ENCODE measurements at places on chromosomes 12 and 14.

DNA sequence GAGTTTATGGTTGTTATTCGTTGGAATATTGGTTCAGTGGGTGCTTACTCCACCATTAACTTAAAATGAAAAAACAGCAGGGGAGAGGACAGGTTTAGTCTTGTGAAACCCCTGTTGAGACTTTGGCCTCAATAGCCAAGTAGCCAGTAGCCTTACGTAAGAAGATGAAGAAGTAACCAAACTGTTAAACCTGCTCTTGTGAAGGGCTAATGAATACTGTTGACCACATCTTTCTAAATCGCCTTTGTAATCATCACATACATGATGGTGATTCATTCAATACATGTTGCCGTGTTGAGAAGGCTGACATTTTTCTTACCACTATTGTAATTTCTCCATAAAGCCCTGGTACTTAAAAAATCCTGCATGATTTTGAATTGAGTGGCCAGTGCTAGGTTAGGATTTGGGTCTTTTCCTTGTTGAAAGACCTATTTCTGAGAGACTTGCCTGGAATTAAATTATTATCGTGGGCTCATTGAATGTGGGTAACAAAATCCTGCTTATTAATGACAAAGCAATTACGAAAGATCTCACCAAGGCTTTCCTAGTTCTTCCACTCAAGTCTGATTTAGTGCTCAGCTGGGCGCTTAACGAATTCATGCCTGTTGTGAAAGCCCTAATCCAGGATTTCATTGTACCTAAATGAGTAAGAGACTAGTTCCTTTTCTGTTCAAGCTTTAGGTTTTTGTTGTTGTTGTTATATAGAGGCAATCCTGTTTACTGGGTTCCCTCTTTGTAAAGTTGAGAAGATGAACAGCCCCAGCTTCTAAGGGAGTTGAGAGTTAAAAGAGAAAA is 333.1 kb downstream of the FUT8 start:
- peak; percentile 30 for DNase-seq

DNA sequence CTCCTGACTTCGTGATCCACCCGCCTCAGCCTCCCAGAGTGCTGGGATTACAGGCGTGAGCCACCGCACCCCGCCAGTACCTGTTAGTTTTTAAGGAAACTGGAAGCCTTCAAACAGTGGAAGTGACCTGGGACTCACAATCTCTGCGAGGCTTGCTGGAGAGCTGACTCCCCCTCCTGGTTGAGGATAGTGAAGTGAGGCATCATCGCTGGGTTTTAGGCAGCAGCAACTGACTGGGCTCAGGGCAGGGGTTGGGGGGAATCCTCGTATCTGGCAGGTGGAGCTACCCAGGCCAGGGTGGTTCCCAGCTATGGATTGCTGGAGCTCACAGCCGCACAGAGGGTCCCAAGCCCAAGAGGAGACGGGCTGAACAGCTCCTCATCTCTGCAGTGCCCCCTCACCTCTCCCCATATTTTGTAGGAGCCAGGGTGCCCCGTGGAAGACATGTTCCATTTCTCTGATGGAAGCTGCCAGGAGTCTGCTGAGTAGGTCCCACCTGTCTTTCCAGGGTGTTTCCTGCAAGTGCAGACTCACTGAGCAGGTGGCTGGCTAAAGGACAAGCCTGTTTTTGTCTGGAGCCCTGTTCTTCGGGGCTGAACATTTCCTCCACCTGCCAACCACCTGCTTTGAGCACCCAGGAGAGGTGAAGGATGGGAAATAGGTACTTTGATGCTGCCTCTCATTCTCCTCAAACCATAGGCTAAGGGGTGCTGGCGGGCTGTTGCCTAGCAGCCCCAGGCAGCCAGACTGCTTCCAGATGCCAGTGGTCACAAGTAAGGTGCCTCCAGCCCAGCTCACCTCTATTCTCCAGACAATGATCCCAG is 3.1 kb downstream of the AVIL start:
- DNase-seq: peak; percentile 35

DNA sequence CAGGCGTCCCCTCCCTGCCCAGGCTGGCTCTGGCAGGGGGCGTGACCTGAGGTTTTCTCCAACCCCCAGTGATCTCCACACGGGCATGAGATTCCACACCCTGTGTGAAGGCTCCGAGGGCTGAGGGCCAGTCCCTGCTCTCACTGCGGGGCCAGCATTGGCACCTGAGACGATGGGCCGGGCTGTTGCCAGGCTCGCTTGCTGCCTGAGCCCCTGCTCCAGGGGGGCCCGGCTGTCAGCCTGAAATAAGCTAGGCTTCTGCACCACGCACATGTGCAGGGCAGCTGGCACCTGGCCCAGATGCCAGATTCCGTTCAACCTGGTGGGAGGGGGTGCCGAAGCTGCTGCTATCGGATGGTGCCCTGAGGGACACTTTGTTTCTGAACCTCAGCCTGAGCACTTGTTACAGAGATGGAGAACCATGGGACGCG is 196.5 kb upstream of the PRMT8 start:
- peak; percentile 37 for DNase-seq

- DNase-seq: no peak
These were observed 7.4 kb downstream of the SMOC1 start for GRCh38 chr14:69886453-69887242.

GRCh38 chr12:20883288-20883687 is 72.8 kb downstream of the SLCO1B3 start:
- DNase-seq: no peak

GRCh38 chr14:56514663-56515371 is 64.8 kb upstream of the TMEM260 start:
- no peak for DNase-seq

DNA sequence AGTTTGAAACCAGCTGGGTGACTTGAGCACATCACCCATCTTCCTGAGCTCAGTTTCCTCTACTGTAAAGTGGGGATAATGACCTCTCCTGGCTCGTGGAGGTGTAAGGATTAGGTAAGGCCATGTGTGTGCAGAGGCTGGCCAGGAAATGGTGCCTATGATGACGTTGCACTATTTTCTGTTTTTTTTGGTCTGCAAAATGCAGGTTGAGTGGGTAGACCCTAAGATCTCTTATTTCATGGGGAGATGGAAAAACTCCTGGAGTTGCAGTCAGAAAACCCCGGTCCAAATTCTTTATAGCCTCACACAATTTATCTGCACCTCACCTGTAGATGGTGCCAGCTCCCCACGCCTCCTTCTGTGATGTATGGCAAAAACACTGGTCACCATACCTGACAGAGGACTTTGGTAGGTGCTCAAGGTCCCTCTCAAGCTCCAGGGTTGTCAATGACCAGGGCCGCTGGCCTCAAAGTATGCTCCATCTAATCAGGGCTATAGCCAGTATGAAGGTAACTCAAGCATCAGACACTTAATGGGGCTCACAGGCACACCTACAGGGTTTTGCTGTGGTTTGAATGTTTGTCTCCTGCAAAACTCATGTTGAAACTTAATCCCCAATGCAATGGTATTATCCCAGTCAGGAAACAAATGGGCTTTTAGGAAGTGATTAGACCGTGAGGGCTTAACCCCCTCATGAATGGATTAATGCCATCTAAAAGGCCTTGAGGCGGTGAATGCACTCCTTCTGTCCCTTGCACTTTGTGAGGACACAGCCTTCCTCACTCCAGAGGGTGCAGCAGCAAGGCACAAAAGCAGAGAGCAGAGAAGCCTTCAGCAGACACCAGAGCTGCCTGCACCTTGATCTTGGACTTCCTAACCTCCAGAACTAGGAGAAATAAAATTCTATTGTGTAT is 17.6 kb downstream of the C14orf132 start:
- DNase-seq: peak; percentile 93

DNA sequence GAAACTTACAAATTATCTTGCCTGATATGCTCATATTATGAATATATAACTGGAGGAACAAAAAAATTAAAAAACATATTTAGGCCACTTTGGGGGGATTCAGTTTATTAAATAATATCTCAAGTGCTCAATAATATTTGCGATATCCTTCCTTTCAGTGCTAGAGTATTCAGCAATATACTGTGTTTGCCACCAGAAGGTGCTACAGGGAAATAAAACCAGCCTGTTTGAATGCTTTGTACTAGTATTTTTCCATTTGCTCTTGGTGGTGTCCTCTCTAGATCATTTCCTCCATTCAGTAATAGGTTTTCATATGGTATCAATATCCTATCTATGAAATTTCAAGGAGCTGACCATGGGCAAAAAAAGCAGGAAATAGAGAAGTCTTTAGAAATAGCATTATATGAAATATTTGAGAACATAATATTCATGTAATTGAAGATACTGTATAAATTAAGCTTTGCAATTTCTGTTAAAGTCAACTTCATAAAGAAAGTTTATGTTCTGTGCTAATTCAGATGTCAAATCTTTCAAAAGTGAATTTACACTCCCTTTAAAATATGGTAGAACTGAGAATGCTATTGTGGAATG is 106.2 kb upstream of the NAV3 start:
- DNase-seq: peak; percentile 76

GRCh38 chr12:94618995-94619695 is 31.2 kb downstream of the TMCC3 start:
- no peak for DNase-seq

DNA sequence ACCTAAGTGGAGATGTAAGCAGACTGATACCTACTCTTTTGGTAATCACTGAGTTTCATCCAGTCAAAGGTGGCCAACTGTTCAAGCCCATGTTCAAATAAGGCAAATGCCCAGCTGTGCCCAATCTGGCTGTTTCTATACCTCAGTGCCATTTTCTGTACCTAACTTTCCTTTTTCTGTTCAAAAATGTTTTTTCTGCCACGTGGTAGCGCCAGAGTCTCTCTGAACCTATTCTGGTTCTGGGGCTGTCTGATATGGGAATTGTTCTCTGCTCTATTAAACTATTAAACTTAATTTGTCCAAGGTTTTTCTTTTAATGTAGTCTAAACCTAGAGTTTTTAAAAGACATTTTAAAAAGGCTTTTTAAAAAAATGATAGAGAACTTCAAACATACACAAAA is 391.2 kb downstream of the NOVA1 start:
- no peak for DNase-seq

DNA sequence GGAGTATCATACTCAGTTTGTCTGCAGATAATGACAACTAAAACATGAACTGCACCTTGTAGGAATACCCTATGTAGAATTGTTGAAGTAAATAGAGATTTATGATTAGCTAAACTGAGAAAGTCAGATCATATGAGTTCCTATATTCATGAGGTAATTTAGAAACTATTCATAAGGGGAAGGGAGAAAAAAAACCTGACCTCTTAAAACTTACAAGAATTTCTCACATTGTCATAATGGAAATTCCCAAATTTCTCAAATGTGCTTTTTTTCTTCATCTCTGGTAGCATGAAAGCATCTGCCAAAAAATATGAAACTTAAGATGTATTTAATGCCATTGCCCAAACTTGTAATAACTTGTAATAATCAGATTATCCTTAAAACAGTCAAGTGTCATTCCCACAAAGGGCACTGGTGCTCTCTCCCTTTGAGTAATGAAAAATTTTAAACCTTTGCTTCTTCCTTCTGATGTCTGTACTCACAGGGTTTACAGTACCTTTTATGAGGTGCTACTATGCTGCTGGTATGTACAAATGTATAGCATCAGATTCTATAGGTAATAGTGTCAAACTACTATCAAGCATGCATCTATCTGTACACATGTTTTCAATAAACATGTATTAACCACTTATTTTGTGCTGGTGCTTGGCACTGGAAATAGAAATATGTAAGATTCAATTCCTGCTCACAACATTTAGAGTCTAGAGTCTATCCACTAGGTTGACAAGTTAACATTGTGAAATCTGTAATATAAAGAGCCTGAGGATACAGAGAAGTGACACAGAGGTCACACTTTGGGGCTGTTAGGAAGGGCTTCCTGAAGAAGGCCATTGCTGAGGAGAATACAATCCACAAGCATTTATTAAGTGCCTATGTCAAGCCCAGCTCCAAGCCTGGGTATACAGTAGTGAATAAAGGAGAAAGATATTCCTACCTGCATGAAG is 17.4 kb upstream of the DRAM1 start:
- no peak for DNase-seq

Measured in NCI-H82 (cell line).